Stimulated activated naive CD8-positive, alpha-beta T cell treated with anti-CD3 and anti-CD28 coated beads, Interleukin-15, amount 100 ng/mL, for 72 hours (primary cell): ENCODE measurements at places on chromosomes 2 and 18.

DNA sequence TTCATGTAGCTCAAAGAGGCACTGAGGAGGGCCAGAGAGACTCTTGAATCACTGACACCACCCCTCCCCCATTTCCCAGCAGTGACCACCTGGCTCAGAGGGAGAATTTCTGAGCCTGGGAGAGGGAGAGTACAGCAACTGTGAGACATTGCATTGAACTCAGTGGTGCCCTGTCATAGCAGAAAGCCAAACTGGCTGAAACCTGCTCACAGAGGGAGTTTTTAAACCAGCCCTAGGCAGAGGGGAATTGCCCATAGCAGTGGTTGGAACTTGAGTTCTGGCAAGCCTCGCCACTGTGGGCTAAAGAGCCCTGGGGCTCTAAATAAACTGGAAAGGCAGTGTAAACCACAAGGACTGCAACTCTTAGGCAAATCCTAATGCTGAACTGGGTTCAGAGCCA lies 243.1 kb downstream of the ADCYAP1 start:
- DNase-seq = no peak

GRCh38 chr2:46171411-46171953 lies 125.7 kb upstream of the EPAS1 start:
- DNase-seq = no peak

DNA sequence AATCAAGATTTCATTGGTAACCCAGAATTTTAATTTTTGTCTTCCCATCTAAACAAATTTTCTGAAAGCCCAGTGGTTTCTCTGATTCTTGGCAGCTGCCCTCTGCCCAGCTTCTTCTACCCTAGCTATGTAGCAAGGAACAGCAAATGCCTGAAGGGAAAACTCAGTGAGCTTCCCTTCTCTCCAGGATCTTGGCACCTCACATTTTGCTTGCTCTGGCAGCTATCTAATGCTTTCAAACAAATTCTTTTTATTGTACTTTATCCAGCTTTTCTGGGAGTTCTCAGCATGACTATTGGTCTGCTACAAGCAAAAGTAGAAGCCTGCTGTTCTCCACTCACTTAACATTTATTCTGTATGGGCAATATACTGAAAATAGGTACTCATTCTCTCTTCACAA lies 18.3 kb upstream of the GFPT1 start:
- DNase-seq = no peak

DNA sequence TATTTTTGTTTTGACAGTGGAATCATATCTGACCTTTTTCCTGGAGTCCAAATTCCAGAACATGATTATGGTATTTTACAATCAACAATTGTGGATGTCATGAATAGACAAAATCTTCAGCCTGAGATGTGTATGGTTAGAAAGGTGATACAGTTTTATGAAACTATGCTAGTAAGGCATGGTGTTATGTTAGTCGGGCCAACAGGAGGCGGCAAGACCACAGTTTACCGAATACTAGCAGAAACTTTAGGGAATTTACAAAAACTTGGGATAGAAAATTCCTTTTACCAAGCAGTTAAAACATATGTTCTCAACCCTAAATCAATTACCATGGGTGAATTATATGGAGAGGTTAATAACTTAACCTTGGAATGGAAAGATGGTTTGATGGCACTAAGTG lies 137.0 kb downstream of the DNAH6 start:
- no peak for DNase-seq

GRCh38 chr18:35390951-35391700 lies 14.0 kb upstream of the ZNF396 start:
- no peak for DNase-seq

DNA sequence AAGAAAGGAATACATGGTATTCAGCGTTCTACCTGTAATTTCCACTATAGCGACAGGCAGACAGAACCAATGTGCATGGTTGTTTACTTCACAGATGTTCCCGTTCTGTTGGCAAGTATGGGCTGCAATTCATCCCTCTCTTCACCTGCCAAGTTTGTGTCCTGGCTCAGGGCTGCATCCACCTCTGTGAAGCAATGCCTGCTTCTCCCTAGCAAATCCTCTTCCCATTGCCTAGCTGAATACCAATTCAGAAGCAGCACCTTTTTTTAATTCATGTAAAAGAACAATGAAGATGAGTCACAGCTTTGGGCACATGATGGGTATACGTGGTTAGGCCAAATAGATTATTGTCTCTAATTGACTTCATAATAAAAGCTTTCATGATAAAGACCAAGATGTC lies 54.7 kb upstream of the LRATD1 start:
- no peak for DNase-seq

- DNase-seq = no peak
These were observed 46.7 kb downstream of the EN1 start for GRCh38 chr2:118800736-118801135.

GRCh38 chr2:111138839-111139238 lies 18.1 kb downstream of the BCL2L11 start:
- no peak for DNase-seq

GRCh38 chr18:3463051-3463450 lies 13.1 kb downstream of the TGIF1 start:
- no peak for DNase-seq

- no peak for DNase-seq
These were observed 40.6 kb upstream of the RTTN start for GRCh38 chr18:70246061-70246466.

DNA sequence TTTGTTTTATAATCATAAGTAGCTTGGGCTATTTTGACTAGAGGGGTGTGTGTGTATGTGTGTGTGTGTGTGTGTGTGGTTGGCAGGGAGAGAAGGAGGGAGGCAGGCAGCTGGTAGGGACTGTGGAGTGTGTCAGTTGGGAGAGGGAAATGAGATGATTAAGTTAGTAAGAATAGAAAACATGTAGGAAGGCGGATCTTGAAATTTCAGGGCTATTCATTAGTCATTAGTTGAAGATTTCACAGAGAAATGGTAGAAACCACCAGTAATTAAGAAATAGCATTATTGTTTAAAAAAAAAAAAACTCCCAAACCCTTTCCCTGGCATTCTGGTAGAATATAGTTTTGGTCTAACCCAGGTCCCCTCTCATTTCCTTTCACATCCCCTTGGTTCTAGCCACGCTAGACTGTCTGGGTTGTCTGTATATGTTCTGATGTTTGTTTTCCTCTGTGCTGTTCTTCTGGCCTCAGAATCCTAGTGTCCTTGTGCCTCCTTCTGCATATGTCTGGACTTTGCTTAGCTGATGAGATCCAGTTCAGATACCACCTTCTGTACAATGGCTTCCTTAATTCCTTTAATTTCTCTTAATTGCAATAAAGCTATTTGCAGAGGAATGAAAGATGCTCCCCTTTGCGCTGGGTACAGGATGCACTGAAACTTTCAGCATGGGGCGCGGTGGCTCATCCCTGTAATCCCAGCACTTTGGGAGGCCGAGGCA lies 161.6 kb downstream of the NEDD4L start:
- DNase-seq = no peak

DNA sequence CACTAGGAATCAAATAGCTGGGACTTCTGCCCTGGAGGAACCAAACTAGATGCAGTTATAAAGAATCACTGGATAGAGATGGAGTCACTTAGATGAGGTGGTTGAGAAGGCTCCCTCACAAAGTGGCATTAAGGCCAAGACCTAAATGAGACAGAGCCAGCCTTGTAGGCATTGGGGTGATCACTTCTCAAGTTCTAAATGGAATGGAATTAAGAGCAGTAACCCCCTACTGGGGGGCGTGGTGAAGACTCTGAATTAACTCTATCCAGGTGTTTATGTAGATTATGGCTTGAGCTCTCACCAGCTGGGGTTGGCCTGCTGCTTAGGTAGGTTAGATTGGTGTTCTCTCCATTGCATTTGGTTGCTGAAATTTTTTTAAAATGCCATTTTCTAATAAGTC lies 71.3 kb downstream of the TTC27 start:
- DNase-seq = no peak

GRCh38 chr2:168538534-168538933 lies 82.5 kb downstream of the CERS6 start:
- no peak for DNase-seq
